ENCODE measurements at places on chromosomes 16 and 17.
A peak's percentile ranks its signal among the peaks of the same experiment; 100 is the strongest.

DNA sequence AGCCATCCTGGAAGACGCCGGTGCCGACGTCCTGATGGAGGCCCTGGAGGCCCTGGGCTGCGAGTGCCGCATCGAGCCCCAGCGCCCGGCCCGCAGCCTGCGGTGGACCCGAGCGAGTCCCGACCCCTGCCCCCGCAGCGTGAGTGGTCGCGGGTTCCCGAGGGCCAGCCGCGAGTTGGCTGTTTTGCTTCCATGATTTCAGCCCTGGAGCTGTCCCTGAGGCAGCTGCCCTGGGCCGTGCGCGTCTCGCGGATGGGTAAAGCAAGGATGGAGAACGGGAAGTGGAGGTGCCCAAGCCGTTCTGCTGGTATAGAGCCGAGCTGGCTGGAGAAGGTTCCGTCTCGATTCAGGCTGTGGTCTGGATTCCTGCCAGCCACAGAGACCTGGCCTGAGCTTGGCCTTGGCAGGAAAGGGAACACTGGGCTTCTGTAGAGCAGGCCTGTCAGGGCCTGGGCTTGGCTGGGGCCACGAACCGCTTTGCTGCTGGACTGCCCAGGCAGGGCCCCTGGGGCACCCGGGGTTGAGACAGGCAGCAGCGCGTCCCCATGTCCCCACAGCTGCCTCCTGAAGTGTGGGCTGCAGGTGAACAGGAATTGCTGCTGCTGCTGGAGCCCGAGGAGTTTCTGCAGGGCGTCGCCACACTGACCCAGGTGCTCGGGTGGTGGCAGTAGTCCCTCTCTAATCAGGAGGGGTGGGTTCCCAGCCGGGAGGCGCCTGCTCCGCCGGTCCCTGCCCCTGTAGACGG lies 941 bp upstream of the MRPS34 start:
- no peak for DNase-seq

DNA sequence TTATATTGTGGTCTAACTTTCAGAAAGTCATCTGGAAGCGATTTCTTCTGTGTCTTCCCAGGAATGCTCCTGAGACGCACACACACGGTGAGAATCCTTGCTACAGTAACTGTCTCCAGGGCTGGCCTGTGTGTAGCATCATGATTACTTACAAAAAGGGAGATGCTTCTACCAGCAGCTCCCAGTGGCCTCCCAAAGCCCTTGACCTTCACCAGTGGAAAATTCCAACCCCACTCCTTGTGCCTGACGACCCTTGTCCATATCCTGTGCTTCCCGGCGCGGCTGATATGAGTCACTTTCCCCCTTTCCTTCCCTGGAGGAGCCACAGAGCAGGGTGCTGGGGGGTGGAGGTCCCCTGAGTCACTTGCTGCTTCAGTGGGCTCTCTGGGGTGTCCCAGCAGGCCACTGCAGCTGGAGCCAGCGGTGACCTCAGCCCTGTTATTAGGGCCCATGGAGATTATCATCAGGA lies 22.1 kb upstream of the NAT9 start:
- no peak for DNase-seq

DNA sequence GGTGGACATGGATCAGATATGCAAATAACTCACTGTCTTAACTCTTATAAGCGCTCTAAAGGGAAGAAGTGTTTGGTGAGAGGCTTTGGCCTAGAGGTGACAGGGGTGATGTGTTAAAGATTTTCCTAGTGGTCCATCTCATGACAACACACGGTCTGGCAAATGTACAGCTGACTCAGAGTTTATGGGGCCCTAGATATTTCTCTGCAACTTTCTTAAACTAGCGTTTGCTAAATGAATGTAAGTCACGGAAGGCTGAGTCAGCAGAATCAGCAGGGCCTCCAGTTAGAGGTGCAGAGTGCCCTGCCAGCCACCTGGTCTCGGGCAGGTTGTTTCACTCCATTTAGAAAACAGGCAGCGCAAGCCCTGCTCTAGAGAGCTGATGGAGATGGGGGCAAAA lies 40.1 kb downstream of the CLEC16A start:
- DNase-seq, result no peak

- DNase-seq, result no peak
Measured at GRCh38 chr16:17509194-17509593, 38.4 kb upstream of the XYLT1 start.

- peak; percentile 69 for DNase-seq
Measured at GRCh38 chr16:47143677-47144558, at the start of gene NETO2. Gene NETO2 (minus strand): TSS chr16:47143945. CDS start chr16:47143612, 333 bp downstream.

- DNase-seq, result no peak
Measured at GRCh38 chr17:19533718-19534561, at the start of gene SLC47A1. Gene SLC47A1 (plus strand): TSS chr17:19533854. CDS start chr17:19533940, 86 bp downstream.

- no peak for DNase-seq
Measured at GRCh38 chr17:27313301-27313700, 19.4 kb downstream of the WSB1 start.

DNA sequence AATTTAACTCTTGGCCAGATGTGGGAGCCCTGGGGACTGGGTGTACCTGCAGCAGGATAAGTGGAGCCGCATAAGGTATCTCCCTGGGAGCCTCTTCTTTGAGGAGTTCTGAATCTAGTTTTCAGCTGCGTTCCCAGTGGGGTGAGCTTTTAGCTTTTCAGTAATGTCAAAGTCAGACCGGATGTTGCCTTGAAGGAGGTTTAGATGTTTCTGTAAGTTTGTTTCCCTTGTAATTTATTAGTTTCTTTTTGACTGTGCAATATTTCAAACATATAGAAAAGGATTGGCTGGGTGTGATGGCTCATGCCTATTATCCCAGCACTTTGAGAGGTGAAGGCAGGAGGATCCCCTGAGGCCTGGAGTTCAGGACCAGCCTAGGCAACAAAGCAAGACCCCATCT lies 98.6 kb upstream of the EEF2KMT start:
- no peak for DNase-seq

DNA sequence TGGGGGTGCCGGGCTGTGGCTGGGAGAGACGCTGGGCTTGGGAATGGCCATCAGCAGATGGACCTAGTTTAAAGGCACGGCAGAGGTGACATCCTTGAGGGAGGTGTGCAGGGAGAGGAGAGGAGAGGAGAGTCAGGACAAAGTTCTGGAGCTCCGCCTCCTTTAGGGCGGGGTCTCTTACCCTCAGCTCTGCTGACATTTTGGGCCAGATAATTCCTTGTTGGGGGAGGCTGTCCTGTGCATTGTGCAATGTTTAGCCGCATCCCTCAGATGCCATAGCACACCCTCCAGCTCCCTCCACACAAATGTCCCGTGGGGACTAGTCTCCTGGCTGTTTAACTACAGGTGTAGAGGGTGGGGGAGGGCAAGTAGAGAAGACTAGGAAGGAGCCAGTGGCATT lies 48.3 kb downstream of the ARHGAP23 start:
- no peak for DNase-seq

- DNase-seq, result no peak
Measured at GRCh38 chr17:75266316-75267152, 4.5 kb downstream of the MIF4GD start.

DNA sequence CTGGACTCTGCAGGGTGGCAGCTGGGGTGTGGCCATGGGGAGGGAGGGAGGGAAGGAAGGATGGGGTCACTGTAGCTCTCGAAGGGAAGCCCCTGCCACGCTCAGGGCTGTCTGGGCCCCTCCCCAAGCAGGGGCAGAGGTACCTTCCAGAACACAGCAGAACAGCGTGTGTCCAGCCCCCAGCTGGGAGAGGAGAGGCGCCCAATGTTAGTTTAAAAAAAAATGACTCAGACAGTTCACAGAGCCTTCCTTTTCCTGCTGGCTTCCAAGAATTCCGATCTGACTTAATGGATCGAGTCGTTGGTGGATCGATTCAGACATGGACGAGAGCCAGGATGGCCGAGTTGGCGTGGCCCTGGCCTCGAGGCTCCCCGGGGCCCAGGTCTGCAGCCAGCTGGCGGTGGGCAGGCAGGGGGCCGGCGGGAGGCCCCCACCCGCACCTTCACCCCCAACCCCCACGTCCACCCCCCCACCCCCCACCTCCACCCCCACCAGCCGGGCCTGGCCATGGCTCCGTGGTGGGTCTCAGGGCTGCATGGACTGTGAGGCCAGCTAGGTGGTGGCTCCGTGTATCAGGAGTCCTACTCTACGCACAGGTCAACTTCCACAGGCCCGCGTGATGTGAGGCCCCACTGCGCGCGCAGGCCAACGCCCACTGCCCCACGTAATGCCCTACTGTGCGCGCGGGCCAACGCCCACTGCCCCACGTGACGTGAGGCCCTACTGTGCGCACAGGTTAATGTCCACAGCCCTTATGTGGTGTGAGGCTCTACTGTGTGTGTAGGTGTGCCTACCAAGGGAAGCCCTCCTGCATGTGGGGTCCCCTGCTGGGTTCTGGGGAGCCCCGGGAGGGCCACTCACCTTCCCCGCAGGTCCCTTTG lies 21.8 kb downstream of the CACNA1H start:
- no peak for DNase-seq

DNA sequence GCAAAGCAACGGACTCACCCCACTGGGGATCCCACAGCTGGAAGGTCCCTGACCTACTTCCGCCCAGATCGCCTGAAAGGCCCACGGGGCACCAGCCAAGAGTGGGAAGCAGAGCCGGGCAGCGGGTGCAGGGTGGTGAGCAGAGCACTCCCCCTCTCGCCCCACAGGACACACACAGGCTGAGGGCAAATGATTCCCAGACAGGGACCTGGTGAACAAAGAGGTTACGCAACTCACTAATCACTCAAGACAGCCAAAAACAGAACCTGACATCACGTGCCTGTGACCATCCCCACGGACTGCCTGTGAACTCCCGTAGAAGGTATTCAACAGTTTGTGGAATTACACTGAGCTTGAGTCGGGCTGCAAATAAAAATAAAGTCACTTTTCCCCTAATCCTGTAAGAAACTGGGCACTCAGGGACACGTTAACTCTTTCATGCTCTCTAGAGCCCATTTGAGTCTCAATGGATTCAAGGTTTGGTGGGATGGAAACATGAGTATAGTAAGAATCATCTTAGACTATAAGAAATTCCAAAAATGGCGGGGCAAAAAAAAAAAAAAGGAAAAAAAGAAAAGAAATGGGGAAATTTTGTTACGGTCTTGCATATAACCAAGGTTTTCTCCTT lies 396.1 kb downstream of the SOX9 start:
- no peak for DNase-seq

- DNase-seq, result no peak
Measured at GRCh38 chr16:59545721-59546120, 811.6 kb upstream of the GOT2 start.

DNA sequence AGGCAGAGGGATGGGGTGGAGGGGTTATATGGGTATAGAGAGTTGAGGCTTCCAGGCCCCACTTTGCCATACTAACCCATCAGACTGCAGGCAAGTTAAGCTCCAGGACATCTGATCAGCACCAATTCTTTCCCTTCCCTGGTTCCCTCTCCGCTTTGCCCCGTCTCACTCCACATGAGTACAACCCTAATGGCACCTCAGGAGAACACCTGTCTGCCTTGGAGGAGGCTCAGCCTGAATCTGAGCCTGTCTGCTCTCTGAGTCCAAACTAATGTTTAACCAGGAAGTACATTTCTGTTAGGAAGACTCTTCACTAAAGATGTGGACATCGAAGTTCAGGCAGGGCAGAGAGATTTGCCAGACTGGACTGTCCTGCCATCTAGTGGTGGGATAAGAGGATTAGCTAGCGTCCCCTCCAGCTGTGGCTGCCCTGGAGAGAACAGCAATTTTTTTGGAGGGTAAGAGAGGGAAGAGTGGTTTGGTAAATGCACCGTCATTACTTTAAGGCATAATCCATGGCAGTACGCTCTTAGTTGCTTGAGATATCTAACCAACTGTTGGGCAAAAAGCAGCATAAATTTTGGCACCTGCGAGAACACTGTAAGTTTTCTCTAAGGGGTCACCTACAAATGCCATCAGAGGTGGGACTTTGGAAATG lies 29.2 kb upstream of the LRRC75A start:
- DNase-seq, result peak; percentile 65

DNA sequence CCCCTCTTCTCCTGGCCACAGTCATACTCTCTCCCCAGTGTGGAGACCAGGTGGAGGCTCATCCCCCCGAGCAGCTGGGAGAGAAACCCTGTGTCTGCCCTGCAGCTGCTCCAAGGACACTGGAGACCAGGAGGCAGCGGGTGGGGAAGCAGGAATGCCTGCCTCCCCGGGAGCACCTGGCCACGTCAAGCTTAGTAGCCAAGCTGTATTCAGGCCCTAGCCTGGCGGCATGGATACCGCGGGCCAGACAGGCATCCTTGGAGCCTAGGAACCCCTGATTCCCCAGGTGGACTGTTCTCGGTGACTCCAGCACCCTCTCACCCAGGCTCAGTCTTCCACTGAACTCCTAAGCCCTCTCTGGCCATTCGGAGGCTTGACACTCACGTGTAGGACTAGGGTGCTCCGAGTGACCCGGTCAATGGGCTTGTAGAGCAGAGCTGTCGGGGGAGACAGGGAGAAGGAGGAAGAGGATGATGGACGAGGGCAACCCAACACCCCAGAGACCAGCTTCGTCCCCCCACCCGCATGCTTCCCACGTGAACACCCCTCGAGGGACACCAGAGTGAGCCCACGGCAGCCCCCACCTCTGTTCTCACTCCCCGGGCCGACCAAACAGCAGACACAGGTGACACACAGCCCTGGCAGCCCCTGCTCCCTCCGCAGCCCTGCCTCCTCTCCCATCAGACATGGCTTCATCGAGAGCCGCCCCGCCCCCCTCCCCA lies 76.5 kb downstream of the TIMM22 start:
- DNase-seq, result no peak

GRCh38 chr17:82645516-82645915 lies 2.7 kb downstream of the WDR45B start:
- peak; percentile 16 for DNase-seq

All from natural killer cell treated with Interleukin-12 subunit alpha and Interleukin-12 subunit beta and Interleukin-15 and Interleukin-18, amount 100 ng/mL, for 72 hours (primary cell).